Kasumi-1 (cell line): ENCODE measurements at places on chromosomes 7 and 10.

- no peak for DNase-seq
Observed at GRCh38 chr7:39622609-39623008, 763 bp upstream of the RALA start.

DNA sequence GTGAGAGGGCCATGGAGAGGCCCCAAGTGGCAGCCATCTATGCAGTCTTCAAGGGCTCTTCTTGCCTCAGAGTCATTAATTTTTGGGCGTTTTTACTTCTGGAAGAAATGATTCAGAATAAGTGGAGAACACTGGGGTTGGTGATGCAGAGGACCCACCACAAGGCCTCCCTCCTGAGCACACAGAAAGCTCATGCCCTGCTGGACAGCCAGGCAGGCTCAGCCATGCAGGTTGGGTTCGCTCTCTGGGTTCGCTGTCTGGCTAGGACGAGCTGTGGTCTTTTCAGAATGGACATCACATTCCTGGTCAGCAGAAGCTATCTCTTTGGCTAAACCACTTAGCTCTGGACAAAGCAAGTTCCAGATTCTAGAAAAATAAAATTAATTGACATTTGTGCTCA is 480.8 kb downstream of the RPS24 start:
- DNase-seq, result no peak

GRCh38 chr7:90605055-90605454 is 8.9 kb downstream of the CDK14 start:
- no peak for DNase-seq

DNA sequence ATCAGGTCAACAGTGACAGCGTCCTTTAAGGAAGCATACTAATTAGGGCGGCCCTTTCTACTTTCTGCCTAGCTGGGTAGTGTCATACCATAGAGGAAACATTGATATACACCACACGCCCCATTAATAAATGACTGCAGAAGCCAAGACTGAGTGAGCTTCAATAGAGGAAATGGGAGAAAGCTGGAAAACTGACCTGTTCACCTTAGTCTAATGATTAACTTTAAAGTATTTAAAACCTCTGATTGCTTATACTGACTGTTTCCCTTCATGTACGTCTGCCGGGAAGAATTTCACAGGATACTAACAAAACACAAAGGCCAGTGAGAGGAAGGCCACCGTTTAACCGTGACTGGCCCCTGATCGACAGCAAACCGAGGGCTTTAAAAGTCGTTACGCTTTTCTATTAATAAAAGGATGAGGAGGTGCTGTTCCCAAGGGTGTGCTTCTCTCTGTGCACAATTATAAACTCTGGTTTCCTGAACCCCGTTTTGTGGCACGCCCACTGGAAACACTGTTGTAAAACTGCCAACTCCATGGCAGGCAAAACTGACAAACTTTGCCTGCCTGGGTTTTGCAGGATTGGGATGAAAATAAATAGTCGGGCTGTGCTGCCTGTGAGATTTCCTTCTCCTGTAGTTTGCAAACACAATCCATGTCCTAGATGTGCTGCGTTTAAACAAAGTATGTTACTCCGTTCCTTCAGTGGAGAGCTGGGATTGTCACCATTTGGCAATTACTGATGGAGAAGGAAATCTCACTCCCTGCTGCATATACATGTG is 137.6 kb downstream of the NRP1 start:
- no peak for DNase-seq

- no peak for DNase-seq
Observed at GRCh38 chr7:113891031-113891350, 27.8 kb downstream of the PPP1R3A start.
